SJCRH30 (cell line): ENCODE measurements at places on chromosomes 3 and 15.
A peak's percentile ranks its signal among the peaks of the same experiment; 100 is the strongest.

GRCh38 chr3:13824521-13825310 is 55.2 kb downstream of the WNT7A start:
- no peaks in the 10 kb centered on the region for H3K4me1 ChIP-seq
- DNase-seq, result no peak
- no peak overlapping the region for H3K4me3 ChIP-seq
- no peak overlapping the region for H3K27ac ChIP-seq

- no peaks in the 10 kb centered on the region for H3K27me3 ChIP-seq
- peak; percentile 73 for DNase-seq
- H3K4me3 ChIP-seq, result no peak overlapping the region
- H3K4me1 ChIP-seq, result no peaks in the 10 kb centered on the region
- no peak overlapping the region for H3K27ac ChIP-seq
Observed at GRCh38 chr3:128068156-128068620, 16.0 kb downstream of the SEC61A1 start.

DNA sequence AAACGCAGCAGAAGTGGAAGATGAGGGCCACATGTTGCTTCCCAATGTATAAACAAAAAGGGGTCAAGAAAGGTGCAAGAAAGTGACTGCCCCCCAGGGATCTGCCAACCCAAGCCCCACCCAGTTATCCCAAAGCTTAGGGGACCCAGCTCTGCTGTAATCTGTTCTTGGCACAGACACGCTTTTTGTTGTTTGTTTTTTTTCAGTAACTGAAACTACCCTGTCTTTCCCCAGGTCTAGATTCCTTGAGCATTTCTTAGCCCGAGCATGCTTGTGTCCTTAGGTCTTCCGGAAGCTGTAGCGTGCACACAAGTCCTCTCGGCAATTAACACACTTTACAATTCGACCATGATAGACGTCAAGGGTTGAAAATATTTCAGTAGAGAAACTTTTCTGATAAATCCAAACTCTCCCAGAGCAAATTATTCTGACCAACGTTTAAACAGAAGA is 8.5 kb upstream of the PPARG start:
- no peak overlapping the region for H3K27ac ChIP-seq
- H3K36me3 ChIP-seq, result no peaks in the 10 kb centered on the region
- no peaks in the 10 kb centered on the region for H3K27me3 ChIP-seq
- no peak for DNase-seq
- no peaks in the 10 kb centered on the region for H3K4me1 ChIP-seq
- no peak overlapping the region for H3K4me3 ChIP-seq

GRCh38 chr3:151262871-151263525 is 15.3 kb downstream of the P2RY14 start:
- no peaks in the 10 kb centered on the region for H3K4me1 ChIP-seq
- H3K27ac ChIP-seq, result no peak overlapping the region
- no peak overlapping the region for H3K4me3 ChIP-seq
- DNase-seq, result no peak

DNA sequence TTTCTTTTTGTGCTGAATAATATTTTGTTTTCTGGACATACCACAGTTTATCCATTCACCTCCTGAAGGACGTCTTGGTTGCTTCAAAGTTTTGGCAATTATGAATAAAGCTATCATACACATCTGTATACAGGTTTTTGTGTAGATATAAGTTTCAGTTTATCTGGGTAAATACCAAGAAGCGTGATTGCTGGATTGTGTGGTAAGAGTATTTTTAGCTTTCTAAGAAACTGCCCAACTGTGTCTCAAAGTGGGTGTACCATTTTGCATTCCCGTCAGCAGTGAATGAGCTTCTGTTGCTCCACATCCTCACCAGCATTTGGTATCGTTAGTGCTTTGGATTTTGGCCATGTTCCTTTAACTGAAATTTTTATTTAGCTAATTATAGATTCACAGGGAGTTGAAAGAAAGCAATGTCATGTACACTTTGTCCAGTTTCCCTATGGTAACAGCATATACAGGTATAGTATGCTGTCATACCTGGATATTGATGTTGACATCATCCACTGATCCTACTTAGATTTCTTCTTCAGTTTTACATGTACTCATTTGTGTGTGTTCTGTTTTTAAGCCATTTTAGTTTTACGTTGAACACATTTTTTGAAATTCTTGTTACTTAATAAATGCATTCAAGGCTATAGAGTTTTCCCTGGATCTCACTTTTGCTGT is 11.9 kb downstream of the ARID3B start:
- no peak overlapping the region for H3K27ac ChIP-seq
- peaks cover 2% of the 10 kb centered on the region; the same call in 1 of the 2 replicates for H3K4me1 ChIP-seq
- peaks cover 3% of the 10 kb centered on the region; the same call in 1 of the 2 replicates for H3K36me3 ChIP-seq
- DNase-seq, result no peak
- H3K27me3 ChIP-seq, result no peaks in the 10 kb centered on the region

GRCh38 chr15:62821384-62822131 is 221.0 kb upstream of the TPM1 start:
- H3K4me3 ChIP-seq, result no peak overlapping the region
- no peaks in the 10 kb centered on the region for H3K36me3 ChIP-seq
- H3K27ac ChIP-seq, result no peak overlapping the region
- DNase-seq, result no peak
- peaks cover 18% of the 10 kb centered on the region for H3K4me1 ChIP-seq
- no peaks in the 10 kb centered on the region for H3K27me3 ChIP-seq

DNA sequence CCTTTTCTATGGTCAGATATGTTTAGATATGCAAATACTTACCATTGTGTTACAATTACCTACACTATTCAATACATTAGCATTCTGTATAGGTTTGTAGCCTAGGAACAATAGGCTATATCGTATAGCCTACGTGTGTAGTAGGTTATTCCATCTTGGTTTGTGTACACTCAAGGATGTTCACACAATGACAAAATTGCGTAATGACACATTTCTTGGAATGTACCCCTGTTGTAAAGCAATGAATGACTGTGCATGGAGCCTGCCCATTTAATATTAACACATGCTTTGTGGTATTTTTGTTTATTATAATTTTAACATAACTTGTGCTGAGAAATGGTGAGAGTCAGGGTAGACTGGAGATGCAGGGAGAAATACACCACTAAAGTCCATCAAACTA is 154.9 kb downstream of the LEKR1 start:
- H3K27me3 ChIP-seq, result no peaks in the 10 kb centered on the region
- no peak for DNase-seq
- no peaks in the 10 kb centered on the region for H3K4me1 ChIP-seq

DNA sequence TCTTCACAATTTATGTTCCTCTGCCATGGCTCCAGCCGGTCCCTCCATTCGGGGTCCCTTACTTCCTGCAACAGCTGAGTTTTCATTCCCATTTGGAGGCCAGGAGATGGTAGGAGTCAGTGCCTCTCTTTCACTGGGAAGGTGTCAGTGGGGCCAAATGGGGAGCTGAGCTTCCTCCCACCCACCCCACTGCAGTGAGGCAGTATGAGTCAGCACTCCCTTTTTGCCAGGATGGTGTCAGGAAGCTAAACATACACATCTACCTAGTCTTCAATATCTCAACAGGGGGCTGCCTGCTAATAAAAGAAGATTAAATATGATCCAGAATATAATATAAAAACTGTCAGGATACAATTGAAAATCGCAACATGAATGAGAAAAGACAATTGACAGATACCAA is 12.7 kb upstream of the ACTC1 start:
- no peak for DNase-seq
- H3K4me3 ChIP-seq, result no peak overlapping the region
- no peaks in the 10 kb centered on the region for H3K27me3 ChIP-seq
- no peak overlapping the region for H3K27ac ChIP-seq
- peaks cover 35% of the 10 kb centered on the region for H3K4me1 ChIP-seq

GRCh38 chr3:13850161-13850945 is 29.5 kb downstream of the WNT7A start:
- peaks cover 8% of the 10 kb centered on the region; the same call in 1 of the 2 replicates for H3K27me3 ChIP-seq
- H3K4me1 ChIP-seq, result no peaks in the 10 kb centered on the region
- DNase-seq, result peak; percentile 9
- no peak overlapping the region for H3K27ac ChIP-seq
- no peaks in the 10 kb centered on the region for H3K36me3 ChIP-seq

- H3K27ac ChIP-seq, result no peak overlapping the region
- no peaks in the 10 kb centered on the region for H3K36me3 ChIP-seq
- H3K4me1 ChIP-seq, result no peaks in the 10 kb centered on the region
- no peak overlapping the region for H3K4me3 ChIP-seq
- DNase-seq, result no peak
Observed at GRCh38 chr3:68571321-68571720, 361.0 kb downstream of the TAFA4 start.

- DNase-seq, result no peak
- no peak overlapping the region for H3K4me3 ChIP-seq
- H3K27me3 ChIP-seq, result no peaks in the 10 kb centered on the region
- no peak overlapping the region for H3K27ac ChIP-seq
Observed at GRCh38 chr3:173138026-173138425, 3.0 kb downstream of the SPATA16 start.
